Activated CD4-positive, CD25-positive, alpha-beta regulatory T cell treated with anti-CD3 and anti-CD28 coated beads, Interleukin-2, amount 50 U/mL, for 72 hours (primary cell): ENCODE measurements at places on chromosomes 7 and 10.

DNA sequence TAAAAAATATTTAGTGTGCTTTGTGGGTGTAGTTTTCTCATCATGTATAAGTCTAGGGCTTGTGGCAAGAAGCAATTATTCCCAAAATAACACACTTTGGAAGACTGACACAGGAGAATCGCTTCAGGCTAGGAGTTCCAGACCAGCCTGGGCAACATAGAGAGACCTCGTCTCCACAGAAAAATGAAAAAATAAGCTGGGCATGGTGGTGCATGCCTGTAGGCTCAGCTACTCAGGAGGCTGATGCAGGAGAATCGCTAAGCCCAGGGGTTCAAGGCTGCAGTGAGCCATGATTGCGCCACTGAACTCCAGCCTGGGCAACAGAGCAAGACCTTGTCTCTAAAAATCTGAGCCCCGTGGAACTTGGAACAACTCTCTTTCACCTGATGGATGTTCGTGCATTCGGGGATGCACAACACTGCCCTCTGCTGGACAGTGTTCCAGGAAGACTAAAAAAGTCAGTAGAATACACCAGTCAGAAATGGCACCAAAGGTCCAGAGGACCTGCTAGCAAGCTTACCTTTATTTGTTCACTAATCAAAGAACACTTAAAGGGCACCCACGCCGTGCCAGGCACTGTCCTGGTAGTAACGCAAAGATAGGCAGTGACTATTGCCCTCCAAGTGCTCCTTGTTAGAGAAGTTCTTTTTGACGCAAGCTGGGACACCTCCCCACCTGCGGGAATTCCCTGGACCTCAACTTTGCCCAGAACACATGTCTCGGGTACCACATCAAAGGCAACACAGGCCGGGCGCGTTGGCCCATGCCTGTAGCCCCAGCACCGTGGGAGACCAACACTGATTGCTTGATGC is 81.9 kb upstream of the CALN1 start:
- peak; percentile 51 for DNase-seq

- DNase-seq: no peak
These were observed 5.9 kb downstream of the SPAG6 start for GRCh38 chr10:22351131-22351703.

GRCh38 chr10:77554996-77555397 is 82.6 kb downstream of the KCNMA1 start:
- DNase-seq: no peak

- DNase-seq: no peak
These were observed 6.4 kb downstream of the CALD1 start for GRCh38 chr7:134785842-134786241.

DNA sequence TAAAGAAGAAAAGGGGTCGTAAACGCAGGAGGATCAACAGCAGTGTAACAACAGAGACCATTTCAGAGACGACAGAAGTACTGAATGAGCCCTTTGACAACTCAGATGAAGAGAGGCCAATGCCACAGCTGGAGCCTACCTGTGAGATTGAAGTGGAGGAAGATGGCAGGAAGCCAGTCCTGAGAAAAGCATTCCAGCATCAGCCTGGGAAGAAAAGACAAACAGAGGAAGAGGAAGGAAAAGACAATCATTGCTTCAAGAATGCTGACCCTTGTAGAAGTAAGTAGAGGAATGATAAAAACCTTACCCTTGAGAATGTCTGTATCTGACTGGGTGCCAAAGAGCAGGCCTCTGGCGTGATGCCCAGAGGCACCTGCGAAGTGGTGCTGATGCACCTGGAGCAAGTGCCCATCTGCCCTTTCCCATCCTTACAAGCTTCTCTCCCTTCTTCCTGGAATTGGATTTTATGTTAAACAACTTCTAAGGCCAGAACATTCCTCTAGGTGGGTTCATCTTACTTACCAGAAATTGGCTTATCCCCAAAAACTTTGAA is 86.4 kb upstream of the SAMD8 start:
- DNase-seq: no peak

DNA sequence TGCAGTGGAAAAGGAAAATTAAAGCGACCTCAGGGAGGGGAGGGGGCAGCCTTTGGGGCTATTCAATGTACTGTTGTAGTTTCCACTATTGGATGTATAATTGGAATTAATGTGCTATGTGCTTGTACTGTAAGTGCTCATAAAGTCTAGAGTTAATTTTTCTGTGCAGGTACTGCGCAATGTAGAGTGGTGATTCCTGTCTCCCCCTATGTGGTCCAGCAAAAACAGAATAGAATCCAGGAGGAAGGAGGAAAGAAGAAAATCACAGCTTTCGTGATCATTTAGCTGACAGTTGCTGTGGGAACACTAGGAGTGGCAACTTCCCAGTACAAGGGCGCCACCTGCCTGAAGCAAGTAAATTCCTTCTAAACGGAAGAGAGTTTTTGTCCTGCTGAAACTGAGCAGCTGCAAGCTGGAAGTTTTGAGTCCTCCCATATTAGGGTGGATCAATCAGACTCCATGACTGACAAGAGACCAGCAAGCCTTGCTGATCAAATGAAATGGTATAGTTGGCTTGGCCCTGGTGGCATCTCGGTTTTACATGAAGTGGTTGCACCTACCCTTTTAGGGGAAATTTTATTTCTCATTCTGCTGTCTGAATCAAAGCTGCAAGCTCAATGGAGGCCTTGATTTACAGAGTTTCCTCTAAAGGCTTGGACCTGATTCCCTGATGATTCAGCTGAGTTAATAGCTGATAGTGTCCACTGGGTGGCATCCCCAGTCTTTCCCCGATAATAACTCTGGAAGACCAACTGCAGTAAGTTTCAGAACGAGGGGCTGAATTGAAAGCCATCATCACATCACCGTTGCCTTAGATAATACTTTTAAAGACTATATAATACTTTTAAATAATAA is 299.8 kb downstream of the HGF start:
- no peak for DNase-seq

GRCh38 chr7:17472518-17472917 is 174.1 kb downstream of the AHR start:
- DNase-seq: no peak

DNA sequence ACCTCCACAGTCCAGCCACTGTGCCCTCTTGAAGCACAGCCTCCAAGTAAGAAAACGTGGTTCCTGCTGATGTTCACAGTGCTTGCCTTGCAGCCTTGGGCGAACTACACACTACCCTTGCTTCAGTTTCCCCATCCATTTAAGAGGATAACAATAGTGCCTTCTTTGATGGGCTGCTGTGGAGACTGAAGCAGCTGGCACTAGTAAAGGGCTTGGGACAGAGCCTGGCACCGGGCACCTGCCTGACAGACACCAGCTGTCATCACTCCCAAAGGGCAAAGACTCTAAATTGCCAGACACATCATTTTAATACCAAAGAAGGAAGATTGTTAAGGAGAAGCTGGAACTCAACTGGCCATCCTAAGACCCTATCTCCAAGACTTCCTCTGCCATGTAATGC is 3.1 kb upstream of the C10orf90 start:
- DNase-seq: no peak

GRCh38 chr10:116271593-116272439 is 1.2 kb downstream of the GFRA1 start:
- no peak for DNase-seq

DNA sequence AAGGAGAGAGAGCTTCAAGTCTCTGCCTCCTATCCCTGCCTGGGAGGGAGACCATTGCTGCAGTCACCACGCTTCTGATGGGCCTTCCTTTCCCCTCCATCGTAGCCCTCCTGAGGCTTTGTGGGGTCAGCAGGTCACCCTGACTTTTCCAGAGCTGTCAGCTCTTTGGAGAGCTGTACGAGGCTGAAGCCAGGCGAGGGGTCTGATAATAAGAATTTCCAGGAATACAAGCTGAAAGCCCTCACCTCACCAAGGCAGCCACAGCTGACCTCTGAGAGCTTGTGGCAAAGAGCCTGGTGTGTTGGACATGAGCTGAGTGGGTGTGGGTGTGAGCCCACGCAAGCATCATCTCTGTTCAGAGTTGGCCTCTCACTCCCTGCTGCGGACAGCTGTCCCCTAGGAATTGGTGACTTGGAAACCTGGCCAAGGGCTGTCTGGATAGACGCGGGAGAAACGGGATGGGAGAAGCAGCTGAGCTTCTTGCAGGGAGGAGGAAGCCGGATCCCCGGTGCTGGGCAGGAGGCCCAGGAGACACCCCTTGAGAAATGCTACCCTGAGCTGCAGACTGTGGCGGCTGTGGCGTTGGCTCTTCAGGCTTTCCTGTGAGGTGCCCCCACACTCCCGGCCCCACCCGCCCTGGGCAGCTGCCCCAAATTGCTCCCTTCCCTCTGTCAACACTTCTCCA is 122.1 kb upstream of the BTBD16 start:
- no peak for DNase-seq
